ENCODE measurements at places on chromosomes 12 and 14. TPM values are rescaled to one million over a fixed set of nuclear protein-coding genes. Genes with fewer than 3 reads are reported as not detected.
A peak's percentile ranks its signal among the peaks of the same experiment; 100 is the strongest.

Gene ALX1
- not detected for total RNA-seq

Gene NAV3
- 7.5 TPM for total RNA-seq

DNA sequence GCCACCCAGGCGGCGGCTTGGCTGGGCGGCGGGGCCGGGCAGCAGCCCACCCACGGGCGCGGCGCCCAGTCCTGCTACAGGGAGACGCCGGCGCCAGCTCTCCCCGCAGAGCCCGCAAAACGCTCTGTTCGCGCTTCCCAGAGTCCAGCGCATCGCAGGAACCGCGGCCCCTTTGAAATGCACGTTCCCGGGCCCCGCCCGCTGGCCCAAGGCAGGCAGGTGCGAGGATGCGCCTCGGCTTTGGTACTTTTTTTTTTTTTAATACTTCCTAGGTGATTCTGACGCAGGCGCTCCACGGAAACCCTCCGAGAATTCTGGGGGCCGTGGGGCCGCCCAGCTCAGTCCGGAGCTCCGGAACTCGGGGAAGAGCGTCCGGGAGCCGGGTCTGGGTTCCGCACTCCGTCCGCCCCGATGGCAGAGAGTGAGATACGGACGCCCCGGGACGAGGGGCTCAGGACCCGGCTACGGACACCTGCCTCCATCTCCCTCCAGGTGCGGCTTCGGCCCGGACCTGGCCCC is 483 bp downstream of the POC1B start:
- peak; percentile 25 for DNase-seq

Gene NEUROD4
- total RNA-seq, result not detected

DNA sequence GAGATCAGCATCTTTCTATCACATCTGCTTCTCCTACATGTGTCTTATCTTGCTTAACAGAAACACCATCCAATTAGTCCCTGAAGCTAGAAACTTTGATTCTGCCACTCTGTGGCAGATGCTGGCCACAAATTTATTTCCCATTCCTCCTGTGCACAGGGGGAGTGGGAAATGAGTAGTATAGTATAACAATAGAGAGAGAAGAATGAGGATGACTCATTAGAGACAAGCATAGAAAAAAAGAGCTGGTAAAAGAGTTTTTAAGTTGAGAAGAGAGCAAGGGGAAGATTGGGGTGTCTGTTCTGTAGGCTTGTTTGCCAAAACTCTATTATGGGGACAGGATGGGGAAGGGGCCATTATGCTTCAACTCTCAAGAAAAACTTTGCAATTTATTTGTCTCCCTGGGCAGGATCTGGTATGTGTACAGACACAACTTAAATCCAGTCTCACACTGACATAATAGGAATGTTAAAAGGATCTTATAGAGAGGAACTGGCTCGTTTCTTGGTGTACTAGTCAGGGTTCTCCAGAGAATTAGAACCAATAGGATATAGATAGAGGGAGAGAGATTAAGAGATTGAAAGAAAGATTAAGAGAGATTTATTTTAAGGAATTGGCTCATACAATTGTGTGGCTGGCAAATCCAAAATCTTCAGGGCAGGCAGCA is 142.6 kb upstream of the CPSF6 start:
- DNase-seq, result no peak

- DNase-seq, result no peak
Observed at GRCh38 chr14:61077437-61077836, 96.4 kb downstream of the SLC38A6 start.

DNA sequence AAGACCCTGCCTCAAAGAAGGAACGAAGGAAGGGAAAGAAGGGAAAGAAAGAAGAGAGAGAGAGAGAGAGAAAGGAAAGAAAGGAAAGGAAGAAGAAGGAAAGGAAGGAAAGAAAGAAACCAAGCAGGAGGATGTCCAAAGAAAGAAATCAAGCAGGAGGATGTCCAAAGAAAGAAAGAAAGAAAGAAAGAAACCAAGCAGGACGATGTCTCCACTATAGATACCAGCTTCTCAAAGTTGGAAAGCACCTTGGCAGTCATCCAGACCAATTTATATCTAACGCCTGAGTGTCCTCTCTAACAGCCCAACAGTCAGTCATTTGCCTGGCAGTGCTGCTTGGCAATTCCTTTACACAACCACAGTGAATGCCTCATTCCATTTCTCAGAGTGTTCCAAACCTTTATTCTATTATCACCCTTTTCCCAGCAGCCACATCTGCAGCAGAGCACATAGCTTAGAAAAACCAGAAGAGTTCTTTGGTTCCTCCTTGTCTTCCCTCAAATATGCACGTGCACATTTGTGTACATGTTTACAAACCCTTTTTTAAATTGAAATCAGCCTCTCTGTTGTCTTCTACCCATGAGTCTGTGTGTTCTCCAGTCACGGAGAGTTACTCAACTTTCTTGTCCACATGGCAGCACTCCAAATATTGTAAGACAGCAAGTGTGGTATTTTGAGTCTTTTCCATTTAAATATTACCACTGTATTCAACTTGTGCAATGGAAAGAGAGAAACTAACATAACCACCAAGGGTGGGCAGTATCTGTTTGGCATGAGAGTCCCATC is 138.4 kb downstream of the STXBP6 start:
- DNase-seq, result no peak

- no peak for DNase-seq
Observed at GRCh38 chr14:95828649-95829265, 47.9 kb upstream of the TUNAR start.

- no peak for DNase-seq
Observed at GRCh38 chr12:38156497-38157245, 159.9 kb upstream of the ALG10B start.

Gene TNFRSF1A
- 38.7 TPM for total RNA-seq

Gene TMX1
- total RNA-seq, result 7.3 TPM

DNA sequence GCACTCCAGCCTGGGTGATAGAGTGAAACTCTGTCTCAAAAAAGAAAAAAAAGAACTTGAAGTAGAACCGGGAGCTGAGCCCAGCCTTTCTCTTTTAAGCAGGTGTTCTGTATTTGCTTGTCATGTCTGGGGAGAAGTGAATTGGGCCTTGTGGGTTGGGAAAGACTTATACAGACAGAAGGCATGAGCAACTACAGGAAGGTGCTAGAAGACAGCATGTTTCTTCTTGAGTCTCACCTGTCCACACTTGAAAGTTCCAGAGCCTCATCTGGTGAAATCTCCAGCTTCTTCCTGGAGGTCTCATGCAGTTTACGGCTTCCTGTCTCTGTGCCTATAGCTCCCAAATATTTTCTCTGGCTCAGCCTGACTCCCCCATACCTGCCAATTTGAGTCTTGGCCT is 2.5 kb downstream of the PGAM5 start:
- no peak for DNase-seq

DNA sequence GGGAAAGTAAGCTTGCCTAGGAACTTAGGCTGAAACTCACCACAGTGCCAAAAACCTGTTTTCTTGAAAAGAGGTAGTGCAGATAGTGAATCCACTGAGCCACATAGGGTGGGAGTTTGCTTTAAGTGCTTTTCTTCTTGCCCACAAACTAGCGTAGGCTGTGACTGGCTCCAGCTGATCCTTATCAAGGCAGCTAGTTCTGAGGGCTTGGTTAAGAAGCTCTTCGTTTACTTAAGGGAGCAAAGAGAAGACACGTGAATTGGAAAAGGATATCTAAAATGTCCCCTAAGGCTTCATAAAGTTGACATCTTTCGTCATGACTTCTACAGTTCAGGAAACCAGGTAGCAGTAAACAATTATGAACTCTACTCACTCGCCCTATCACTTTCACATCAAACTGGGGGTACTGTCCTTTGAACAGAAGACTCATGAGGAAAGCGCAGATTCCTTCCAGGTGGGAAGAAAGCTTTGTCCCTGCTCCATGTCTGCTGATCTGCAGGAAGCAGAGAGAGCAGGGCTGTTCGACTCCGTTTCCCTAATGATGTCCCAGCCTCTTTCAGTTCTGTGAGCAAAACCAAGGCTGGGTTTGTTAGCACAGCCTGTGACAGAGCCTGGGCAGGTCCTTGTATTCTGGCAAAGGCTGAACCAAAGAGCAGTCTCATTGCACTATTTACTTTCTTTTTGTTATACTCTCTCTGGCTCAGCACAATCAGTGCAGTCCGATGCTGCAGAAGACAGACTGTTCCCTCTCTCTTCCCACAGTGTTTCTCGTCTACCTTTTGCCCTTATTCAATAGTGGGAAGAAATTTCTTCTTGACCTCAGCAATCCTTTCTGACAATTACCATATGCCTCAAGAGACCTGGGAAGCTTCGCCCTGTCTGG is 93.5 kb upstream of the ETV6 start:
- DNase-seq, result no peak

DNA sequence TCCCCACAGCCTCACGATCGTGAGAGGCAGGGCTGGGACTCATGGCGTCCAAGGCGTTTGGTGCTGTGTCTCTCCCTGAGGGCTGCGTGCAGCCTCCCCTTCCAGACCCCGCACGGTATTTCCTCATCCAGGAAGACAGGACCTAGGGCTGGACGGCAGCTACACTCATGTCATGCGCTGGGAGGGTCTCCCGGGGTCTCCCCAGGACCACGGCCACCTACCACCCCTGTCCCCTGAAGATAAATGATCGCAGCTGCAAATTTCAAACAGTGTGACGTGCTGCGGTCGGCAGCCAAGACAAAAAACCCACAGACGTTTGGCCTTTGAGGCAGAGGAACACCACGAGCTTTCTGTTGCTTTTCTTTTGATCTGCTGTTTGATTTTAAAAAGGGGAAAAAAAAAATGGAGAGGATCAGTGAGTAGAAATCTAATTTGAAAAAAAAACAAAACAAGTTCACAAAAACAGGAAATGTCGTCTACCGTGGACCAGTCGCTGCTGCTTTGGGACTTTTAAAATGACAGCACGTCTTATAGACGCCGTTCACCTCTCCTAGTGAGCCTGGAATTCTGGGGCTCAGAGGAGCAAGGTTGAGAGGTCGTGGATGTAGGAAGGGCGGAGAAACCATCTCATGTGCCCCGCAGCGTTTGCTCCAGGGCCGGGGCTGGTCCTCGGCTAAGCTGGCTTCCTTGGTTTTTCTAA is 237.6 kb downstream of the SLC41A2 start:
- no peak for DNase-seq

GRCh38 chr12:1605129-1606020 is 11.0 kb upstream of the FBXL14 start:
- peak; percentile 53 for DNase-seq

DNA sequence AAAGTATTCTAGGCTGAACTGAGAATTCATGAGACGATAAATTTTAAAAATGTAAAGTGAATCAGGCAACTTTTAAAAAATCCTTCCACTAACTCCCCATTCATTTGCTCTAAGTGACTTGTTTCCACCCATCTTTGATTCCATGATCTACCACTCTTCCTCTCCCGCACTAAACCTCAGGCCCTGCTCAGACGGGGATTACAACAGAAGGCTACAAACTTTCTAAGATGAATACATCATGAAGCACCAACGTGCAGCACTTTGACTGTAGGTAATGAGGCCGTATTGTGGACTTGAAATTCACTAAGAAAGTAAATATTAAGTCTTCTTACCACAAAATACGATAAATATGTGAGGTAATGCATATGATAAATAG is 30.0 kb downstream of the TMEM132D start:
- DNase-seq, result no peak

DNA sequence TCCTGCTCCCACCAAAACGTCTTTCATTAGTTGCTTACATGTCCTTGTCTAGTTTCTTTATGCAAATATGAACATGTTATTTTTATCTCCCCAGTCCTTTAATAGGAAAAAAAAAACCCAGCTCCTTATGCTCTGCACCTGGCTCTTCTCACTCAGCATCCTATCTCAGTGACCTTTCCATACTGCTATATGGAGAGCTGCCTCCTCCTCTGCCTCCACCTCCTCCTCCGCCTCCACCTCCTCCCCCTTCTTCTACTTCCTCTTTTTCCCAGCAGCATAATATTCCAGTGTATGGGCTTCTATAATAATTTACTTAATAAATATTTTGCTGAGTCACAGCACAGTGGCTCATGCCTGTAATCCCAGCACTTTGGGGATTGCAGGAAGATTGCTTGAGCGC is 31.5 kb downstream of the ABCB9 start:
- no peak for DNase-seq

- DNase-seq, result no peak
Observed at GRCh38 chr12:68190301-68190700, 30.8 kb upstream of the IFNG start.

DNA sequence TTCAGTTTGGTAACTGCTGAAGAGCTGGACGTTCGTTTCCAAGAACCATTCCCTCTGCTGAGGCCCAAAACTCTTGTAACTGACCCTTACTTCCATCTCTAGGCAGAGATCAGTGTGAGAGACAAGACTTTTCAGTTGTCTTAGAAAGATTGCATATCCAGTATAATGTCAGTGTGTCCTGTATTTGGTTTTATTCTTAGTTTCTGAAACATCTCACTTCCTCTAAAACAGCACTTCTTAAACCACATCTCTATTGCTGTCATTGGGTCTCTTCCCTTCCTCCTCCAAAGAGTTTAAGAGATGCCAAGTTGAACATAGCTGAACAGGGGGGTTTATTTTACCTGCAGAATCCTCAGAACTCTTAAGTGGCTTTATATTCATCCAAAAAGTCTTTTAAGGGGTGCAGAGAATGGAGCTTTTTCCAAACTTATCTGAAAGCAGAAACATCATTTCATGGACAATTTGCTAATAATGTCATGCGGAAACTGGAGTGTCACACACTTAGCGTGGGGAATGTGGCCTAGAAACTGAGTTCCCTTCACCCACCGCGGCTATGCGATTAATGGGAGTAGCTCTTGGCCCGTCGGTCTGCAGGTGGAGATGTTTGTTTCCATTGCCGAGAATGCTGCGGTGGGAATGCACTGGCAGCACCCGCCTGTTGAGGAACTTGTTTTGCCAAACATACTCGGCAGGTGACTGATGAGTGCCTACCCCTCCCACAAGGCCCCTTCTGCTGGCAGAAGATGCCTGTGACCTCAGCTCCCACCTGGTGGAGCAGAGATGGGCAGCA is 148.2 kb downstream of the ADGRD1 start:
- DNase-seq, result no peak

Gene SERPINA9
- not detected for total RNA-seq

DNA sequence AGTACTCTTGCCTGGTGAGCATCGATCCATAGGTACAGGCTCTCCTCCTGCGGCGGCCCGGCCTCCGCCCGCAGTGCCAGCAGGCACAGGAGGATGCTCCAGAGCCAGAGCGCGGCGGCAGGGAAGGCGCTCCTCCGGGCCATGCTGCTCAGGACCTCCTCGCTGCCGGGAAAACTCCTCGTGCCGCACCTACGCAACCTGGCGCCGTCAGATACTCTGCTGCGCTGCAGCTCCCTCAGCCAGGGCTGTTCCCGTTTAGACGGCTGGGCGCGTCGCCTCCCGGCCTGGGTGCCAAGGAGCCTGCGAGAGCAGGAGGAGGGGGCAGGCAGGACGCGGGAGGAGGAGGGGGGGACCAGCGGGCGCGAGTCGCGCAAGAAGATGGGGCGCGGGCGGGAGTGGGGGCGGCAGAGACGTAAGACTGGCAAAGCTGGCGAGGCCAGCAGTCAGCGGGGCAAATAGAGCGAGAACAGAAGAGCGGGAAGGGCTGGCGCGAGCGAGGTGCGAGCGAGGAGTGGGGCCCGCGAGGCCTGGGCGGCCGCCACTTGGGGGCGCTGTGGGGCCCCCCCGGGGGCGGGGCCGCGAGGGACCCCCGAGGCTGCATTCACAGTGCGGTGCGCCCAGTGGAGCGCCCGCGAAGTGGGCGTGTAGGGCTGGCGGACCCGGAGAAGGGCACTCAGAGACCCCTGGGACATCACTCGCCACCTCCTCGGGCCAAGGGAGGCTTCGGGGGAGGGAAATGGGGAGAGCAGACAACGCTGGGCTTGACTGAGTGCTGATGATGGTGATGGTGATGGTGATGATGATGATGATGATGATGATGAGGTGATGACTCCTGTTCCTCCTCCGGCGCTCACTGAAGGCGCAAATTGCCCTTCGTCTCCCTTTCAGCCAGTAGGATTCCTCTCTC is at the start of gene WIF1:
Gene WIF1 (minus strand): TSS at position 257 of the 907 bp plus-strand sequence. CDS start 114 bp downstream, at position 143.
- no peak for DNase-seq
